ENCODE measurements at places on chromosomes 3 and 15.

- DNase-seq: no peak
Observed at GRCh38 chr3:21665444-21666100, 85.4 kb downstream of the ZNF385D start.

DNA sequence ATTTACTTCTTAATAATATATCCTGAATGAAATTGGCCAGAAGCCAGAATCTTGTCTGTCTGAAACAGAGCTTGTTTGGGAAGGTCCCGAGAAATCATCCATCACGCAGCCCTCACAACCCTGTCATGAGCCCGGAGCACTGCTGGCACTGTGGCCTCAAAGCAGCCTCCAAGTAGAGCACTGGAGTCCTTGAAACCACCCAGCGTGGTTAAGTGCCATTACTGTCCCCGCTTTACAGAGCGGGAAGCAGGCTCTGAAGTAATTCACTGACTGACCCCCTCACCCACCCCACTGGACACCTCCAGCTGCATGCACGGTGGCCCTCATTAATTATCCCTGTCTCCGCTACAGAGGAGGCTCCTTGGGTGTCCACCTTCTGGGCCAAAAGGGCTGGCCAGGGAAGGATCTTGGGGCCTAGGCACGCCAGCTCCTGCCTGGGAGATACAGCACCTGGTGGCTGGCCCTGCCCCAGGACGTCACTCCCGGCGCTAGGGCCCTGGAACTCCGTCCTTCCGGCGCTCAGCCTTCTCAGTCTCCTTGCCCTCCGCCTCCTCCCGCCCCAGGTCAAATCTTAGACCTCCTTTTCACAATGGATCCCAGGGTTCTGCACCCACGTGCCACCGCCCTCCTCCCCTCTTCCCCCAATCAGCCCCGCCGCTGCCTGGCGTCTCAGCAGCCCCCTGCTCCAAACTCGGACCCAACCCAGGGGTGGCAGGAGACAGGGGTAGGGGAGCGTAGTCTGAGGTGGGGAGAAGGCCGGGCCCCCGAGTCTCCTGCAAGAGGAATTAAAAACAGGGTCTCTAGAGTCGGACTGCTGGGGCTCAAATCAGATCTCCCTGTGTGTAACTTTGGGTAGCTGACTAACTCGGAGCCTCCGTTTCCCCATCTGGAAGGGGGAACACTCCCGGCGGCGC lies 1.1 kb downstream of the TKT start:
- DNase-seq: peak; percentile 48

GRCh38 chr15:32636908-32637567 lies 4.5 kb upstream of the SCG5 start:
- no peak for DNase-seq

GRCh38 chr15:37108381-37109167 lies 8.2 kb upstream of the MEIS2 start:
- no peak for DNase-seq

DNA sequence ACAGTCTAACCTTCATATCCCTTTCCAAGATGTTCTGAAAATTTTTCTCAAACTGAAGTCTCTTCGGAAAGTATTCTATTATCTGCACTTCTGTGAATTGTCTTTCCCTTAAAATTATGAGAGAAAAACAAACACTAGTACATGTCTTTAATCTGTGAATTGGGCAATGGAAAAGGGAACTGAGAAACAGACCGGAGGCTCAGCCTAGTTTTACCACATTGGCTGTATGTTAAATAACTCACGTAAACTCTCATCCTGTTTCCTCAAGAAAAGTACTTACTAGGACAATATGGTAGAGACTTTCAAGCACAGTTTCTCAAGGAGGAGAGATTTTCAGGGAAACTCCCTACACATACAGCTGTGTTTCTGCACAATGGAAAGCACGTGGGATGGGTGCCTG lies 982.2 kb upstream of the SEMA6D start:
- no peak for DNase-seq

All from NCI-H510A (cell line).